ENCODE measurements at places on chromosomes 1 and 21.

GRCh38 chr1:2380816-2381591 lies 10.3 kb downstream of the MORN1 start:
- no peak for DNase-seq

- no peak for DNase-seq
These were observed 54.3 kb downstream of the LRRC8C start for GRCh38 chr1:89687254-89687653.

GRCh38 chr1:113388621-113389358 lies 1.5 kb upstream of the MAGI3 start:
- no peak for DNase-seq

DNA sequence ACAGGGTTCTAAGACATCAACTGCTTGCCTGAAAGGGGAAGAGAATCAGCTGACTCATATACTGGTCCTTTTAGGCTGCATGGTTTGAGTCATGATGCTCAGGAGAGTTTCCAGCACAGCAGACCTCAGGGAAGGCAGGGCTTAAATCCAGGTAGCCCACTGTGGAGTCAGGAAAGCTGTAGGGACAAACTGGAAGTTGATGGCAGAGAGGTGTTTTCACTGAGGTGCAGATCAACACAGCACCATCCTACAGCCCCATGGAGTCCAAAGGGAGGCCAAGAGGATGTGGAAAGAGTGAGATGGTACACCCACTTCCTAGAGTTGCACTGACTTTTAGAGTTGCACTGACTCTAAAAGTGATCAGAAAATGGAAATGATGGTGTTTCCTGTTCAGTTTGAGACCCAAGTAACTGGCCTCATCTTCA lies 252.4 kb upstream of the DUSP10 start:
- DNase-seq: no peak

DNA sequence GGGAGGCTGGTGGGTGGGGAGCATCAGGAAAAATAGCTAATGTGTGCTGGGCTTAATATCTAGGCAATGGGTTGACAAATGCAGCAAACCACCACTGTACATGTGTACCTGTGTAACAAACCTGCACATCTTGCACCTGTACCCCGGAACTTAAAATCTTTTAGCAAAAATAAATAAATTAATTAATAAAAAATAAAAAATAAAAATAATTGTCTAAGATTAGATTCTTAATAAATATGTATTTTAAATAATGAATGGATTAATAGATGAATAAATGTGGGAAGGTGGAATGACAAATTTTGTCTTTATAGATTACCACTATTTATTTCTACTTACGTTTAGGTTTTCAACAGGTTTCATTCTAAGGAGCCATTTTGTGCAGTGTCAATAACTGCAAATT lies 563.5 kb upstream of the B3GALT2 start:
- no peak for DNase-seq

GRCh38 chr1:84995484-84996334 lies 1.2 kb downstream of the MCOLN2 start:
- DNase-seq: no peak

- no peak for DNase-seq
These were observed 14.7 kb downstream of the S100A10 start for GRCh38 chr1:151978922-151979321.

DNA sequence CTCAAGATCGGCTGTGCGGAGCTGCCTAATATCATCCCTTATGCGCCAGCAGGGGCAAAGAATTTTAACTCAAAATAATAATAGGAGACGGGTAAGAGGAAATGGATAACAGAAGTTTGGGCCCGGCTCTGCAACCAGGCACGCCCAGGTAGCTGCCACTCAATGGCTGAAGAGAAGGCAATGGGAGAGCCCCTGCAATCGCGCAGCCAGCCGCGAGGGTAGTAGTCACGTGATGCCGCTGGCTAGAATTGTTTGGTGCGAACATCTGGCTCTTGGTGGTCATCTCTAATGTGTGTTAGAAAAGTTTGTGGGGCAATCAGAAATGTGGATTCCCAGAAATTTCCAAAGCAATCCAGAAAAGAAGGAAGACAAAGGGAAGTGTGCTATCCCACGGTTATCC lies 12.3 kb downstream of the BARHL2 start:
- no peak for DNase-seq

DNA sequence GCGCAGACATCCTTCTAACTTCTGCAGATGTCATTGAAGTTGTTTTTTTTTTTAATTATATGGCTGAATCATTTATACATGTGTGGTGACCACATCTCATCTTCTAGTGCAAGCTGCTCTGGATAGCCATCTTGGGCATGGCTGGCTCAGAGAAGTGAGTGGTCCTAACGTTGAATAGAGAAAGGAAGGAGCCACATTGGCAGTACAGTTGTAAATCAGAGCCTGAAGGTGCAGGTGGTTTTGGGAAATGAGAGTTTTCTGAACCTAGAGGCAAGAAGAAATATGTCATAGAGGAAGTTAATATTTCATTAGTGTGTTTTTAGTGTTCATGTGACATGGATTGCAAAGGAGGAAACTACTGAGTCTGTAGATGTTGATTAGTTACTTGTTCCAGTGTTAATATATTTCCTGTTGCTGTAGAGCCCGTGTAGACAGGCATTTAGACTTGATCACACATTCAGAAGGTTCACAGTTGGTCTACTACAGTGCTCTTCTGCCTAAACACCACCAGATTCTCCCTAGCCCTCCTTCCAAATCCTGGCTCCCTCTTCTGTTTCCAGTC lies 163.7 kb downstream of the ROR1 start:
- no peak for DNase-seq

DNA sequence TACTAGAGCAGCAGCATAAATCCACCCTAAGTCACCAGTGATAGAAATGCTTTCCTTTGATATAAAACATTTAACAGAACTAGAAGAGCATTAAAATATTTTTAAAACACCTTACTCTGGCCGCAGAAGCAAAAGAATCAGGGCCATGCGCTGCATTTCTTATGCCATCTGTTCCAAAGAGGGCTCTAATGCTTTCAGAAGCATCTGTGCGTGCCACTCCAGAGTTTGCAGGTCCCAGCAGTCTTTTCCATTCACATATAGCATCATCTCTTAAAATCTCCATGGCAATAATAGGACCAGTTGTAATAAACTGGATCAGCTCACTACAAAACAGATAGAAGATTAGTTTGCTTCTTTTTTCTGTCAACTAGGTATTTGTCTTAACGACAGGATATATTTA lies 69.2 kb downstream of the NME7 start:
- DNase-seq: no peak

- DNase-seq: no peak
These were observed 47.7 kb downstream of the TPR start for GRCh38 chr1:186327331-186327730.

DNA sequence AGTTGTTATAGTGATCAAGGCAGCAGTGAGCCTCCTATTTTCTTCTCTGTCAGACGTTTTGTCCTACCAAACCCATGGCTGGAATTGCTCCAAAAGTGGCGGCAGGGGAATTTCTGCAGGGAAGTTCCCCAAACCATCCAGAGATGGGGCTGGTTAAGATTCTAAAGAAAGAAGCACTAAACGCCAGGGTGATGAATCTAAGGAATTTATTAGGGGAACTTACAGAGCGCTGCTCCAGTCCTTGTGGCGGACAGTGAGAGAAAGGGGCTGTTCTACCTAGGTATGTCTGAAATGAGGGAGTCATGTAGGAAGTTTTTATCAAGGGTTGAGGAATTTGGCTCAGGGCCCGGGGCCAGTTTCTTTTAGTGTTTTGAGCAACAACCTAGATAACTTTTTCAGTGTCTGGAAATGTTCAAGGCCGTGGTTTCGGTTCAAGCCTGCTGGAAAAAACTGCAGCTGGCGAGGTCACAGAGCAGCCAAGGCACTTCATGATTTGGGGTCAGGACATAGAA lies 222.4 kb upstream of the B3GALT2 start:
- peak; percentile 25 for DNase-seq

DNA sequence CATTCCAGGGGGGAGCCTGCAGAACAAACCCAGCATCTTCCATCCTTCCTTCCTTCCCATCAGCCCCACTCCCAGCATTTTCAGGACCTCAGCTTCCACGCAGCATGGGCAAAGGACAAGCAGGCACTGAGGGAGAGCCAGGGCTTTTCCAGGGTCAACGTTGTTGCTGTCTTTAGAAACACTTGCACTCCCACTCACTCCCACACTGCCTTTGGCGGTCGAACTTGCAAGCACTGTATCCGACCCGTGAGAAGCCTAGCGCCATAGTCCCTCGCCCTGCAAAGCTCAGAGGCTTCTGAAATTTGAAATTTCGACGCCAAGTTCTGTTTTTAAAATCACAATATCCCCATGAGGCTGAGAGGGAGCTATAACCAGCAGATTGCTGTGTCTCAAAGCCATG lies 47.4 kb downstream of the KCNAB2 start:
- peak; percentile 31 for DNase-seq

- DNase-seq: no peak
These were observed 13.3 kb downstream of the KIF26B start for GRCh38 chr1:245168086-245168485.

DNA sequence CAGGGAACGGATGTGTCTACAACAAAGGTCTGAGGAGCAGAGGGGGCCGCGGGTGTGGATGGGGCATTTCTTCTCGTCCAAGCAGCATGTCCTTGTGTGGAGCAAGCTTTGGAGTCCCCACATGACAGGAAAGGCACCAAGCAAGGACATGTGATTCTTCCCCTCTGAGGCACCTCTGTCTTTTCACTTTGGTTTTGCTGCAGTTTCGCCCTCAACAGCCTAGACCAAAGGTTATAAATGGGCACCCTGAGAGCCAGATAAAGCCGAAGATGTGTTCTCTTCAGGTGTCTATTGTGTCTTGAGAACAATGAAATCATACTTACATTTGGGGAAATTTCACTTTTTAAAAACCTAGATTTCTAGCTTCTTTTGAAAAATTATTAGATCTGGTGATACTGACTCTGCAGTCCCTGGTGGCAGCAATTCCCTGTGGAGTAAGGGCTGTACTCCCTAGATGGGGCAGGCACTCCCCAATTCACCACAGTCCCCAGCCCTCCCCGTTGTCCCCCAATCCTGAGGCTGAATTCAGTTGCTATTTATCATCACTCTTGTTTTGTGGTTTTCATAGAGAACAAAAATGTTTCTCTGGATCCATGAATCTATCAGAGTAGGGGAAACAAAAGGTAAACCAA lies 28.8 kb upstream of the IKBKE start:
- no peak for DNase-seq

- no peak for DNase-seq
These were observed 25.3 kb upstream of the IFNLR1 start for GRCh38 chr1:24212376-24212775.

DNA sequence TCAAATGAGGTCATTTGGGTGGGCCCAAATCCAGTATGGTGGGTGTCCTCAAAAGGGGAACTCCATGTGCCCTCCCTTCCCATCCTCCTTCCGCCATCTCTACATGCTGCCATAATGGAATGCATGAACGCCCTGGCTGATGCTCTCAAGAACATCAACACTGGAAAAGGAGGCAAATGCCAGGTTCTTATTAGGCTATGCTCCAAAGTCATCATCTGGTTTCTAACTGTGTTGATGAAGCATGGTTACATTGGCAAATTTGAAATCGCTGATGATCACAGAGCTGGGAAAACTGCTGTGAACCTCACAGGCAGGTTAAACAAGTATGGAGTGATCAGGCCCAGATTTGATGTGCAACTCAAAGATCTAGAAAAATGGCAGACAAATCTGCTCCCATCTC lies 16.6 kb upstream of the TRIM45 start:
- no peak for DNase-seq

GRCh38 chr21:39315603-39316445 lies 2.4 kb upstream of the BRWD1 start:
- no peak for DNase-seq

DNA sequence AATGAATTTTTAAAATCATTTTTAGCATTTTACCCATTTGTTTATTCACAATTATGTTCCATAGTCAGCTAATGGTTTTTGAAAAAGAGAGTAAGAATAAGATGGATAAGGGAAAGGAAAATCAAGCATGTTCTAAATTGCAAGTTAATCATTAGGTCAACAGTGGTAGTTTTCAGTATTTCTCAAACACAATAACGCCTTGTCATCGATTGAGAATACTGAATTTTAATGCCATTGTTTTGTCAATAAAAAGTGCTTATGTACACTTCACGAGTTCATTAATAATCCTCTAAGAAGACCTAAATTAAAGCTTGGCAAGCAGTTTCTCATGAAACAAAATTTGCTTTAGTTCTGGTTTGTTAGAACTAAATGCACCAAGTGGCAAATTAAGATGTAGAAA lies 100.3 kb downstream of the RERE start:
- DNase-seq: no peak

- no peak for DNase-seq
These were observed 440.9 kb downstream of the PRDM2 start for GRCh38 chr1:14140831-14141401.

DNA sequence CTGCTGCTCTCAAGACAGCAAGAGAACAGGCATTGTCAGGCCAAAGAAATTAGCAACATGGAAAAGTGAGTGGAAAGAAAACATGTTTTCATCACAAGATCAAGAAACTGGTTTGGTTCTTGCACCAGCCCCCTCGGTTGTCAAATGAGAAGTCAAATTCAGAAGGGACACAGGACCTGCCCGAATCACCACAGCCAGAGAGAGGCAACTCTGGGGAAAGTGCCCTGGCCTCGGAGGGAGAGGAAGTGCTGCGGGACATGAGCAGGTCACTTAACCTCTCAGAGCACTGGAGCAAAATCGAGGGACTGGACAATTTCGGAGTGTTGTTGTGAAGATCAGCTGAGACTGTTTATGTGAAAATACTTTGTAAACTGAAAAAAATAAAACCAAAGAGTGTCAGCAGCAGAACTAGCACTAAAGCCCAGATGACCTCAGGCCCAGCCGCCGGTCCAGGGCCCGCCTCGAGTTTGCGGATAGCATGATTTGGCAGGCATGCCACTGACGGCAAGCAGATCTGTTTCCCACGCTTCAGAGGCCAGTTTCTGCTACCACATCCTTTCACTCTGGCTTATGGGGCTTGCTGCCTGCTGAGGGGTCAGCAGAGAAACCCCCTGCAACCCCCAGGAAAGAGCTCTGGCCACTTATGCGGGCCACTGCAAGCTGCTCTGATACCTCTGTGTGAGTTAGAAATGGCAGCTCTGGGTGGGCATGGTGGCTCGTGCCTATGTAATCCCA lies 32.1 kb downstream of the CD247 start:
- no peak for DNase-seq

DNA sequence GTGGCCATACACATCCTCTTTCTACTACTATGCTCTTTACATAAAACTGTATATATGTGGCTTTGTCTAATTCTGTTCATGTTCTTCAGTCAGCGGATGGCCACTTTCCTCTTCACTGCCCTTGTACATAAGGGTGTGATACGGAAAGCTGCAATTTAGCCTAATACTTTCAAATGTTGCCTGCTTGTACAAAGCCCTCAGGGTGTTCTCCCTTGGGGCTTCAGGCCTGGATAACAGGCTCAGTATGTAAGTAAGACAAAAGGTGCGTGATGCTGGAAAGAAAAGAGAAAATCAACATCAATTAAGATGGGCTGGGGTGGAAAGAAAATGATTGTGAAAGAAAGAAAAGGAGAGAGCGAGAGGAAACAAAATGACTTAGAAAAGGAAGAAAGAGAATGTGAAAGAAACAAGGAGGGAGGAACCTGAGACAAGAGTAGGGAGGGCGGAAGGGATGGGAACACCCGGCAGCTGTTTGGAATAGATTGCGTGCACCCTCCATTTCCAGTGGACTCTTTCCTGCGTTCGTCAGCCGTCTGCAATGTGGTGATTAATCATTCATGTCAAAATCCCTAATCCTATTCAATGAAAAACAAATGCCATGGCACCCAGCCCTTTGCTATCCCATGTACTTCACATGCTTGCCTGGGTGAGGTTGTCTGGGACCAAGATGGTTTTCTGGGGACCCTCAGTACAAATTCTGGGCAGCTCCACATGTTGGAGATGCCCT lies 553.6 kb downstream of the NUF2 start:
- DNase-seq: no peak

All from right renal pelvis (tissue), 4 donors.